ENCODE measurements at places on chromosomes 3 and 15.
A peak's percentile ranks its signal among the peaks of the same experiment; 100 is the strongest.

- no peak for DNase-seq
Measured at GRCh38 chr3:130933801-130934345, 40.0 kb downstream of the ATP2C1 start.

- no peak for DNase-seq
Measured at GRCh38 chr15:95880031-95880570, 450.4 kb upstream of the NR2F2 start.

- DNase-seq = no peak
Measured at GRCh38 chr3:38834717-38835116, 18.7 kb upstream of the SCN10A start.

- peak; percentile 67 for DNase-seq
Measured at GRCh38 chr3:58173669-58174398, 36.9 kb downstream of the DNASE1L3 start.

DNA sequence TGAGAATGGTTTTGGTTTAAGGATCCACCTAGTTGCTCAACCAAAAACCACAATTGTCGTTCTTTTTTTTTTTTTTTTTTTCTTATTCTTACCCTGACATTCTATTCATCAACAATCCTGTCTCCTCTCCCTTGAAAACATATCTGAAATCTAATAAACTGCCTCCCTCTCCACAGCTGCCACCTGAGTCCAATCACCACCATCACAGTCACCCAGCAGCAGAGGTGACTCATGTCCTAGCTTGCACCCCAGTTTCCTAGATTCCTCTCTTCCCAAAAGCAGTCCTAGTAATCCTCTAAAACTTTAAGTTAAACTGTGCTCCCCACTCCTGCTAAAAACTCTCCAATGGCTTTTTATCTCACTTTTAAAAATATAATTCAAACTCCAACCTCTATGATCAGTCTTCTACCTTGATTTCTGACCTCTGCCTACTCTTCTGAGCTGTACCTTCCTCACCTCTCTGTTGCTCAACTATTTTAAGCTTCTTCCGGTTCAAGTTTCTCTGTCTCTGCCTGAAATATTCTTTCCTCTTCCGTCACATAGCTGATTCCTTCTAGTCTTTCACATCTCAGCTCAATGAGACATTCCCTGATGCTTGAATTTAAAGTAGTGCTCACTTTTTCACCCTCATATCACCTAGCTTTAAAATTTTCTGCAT is 33.7 kb upstream of the RBMS3 start:
- DNase-seq = no peak

- no peak for DNase-seq
Measured at GRCh38 chr3:131350506-131350905, 31.1 kb upstream of the NUDT16 start.

- DNase-seq = no peak
Measured at GRCh38 chr3:186824430-186825139, 17.9 kb upstream of the ADIPOQ start.

GRCh38 chr3:117844676-117845075 is 1135.1 kb downstream of the TUSC7 start:
- DNase-seq = no peak

DNA sequence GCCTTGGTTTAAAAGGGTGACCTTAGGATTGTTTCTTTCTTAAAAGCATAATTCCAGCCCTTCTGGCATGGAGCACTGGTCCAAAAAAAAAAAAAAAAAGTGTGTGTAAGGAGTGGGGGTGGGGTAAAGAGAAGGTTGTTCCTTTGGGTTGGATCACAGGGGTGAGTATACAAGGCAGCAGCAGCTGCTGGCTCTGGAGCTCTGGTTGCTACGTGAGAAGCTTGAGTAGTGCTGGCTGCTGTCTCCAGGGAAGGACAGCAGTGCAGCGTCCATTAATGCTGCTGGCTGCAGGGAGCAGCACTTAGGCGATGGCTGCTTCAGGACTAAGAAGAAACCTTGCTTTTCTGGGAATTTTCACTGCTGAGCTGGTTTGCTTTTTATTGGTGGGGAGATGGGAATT is 2.3 kb downstream of the SETD5 start:
- DNase-seq = peak; percentile 48

- DNase-seq = no peak
Measured at GRCh38 chr3:69787436-69788168, 48.3 kb downstream of the MITF start.

GRCh38 chr15:46471096-46471495 is 836.3 kb downstream of the SQOR start:
- DNase-seq = no peak

GRCh38 chr3:169827712-169828111 is 15.0 kb upstream of the LRRC34 start:
- no peak for DNase-seq

- no peak for DNase-seq
Measured at GRCh38 chr3:62874711-62875557, at the start of gene CADPS. Gene CADPS (minus strand): TSS chr3:62875416. CDS start chr3:62875029, 387 bp downstream.
